ENCODE measurements at places on chromosomes 11 and 22.

- no peak for DNase-seq
These were observed 2.1 kb downstream of the FADD start for GRCh38 chr11:70205049-70205725.

DNA sequence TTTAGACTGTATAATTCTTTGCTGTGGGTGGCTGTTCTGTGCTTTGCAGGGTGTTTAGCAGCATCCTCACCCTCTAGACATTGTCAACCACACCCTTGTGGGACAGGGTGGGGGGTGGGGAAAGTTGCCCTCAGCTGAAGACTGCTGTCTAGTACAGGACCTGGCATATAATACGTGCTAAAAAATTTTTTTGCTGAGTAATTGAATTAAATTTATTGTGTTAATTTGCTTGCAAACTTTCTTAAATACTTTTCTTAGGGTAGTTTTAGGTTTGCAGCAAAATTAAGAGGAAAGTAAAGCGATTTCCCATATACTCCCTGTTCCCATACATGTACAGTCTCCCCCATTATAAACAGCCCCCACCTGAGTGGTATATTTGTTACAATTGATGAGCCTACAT is 268.5 kb downstream of the SOX6 start:
- no peak for DNase-seq

- peak; percentile 72 for DNase-seq
These were observed 15.6 kb upstream of the DENND5A start for GRCh38 chr11:9280655-9281301.

DNA sequence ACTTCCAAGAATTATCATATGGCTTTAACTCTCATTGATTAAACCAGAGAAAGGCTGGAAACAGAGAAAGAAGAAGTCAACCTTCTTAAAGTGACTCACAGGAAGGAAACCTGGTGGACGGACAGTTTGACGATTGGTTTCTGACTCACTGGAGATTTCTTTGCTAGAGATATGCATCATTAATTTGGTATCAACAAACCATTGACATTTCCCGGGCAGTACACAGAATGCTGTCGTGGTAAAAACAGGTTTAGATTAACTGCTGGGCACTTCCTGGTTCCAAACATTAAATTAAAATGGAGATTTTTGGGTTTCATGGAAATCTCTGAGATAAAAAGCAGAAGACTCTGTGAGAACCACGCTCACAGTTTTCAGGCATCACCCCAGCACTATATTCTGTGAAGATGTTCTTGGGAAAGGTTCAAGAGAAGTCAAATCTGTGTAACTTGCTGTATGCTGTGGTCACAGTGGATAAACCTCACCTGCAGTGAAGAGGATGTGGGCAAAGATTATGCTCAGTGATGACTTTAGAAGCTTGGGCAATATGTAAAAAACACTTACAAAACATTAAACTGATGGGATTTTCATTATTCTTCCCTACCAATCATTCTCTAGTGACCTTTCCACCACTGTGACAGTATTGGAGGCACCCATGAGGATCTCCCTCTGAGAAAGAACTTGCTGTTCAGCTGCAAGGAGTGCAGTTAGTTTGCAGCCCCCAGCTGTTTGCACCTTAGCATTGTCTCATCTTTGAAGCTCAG is 61.1 kb upstream of the CD44 start:
- peak; percentile 74 for DNase-seq

Data from CD4-positive, alpha-beta T cell treated with Interferon alpha-2 for 1 hour (primary cell).